Breast epithelium (tissue), 4 donors: ENCODE measurements at places on chromosomes 1 and 21. TPM values are rescaled to one million over a fixed set of nuclear protein-coding genes. Genes with fewer than 3 reads are reported as not detected.

Gene SPRR2F
- not detected for total RNA-seq

Gene CTTNBP2NL
- 30.4 TPM for total RNA-seq

Gene NAV1
- 22.7 TPM for total RNA-seq

Gene S100A2
- total RNA-seq, result not detected

Gene LRRC39
- 2.5 TPM for total RNA-seq

Gene TAL1
- 6.2 TPM for total RNA-seq

Gene S100A16
- 52.0 TPM for total RNA-seq
